ENCODE measurements at places on chromosomes 2 and 18. TPM values are rescaled to one million over a fixed set of nuclear protein-coding genes. Genes with fewer than 3 reads are reported as not detected.

Gene TMEM37
- 77.7 TPM for polyA plus RNA-seq

Gene GAD1
- not detected for polyA plus RNA-seq

Gene CFAP221
- polyA plus RNA-seq: not detected

Gene SKA1
- polyA plus RNA-seq: 0.15 TPM

Gene FOXI3
- not detected for polyA plus RNA-seq

Gene RAX
- polyA plus RNA-seq: not detected

Gene UGT1A8
- not detected for polyA plus RNA-seq

Gene IL1R2
- polyA plus RNA-seq: 31.5 TPM

Gene CBLN2
- polyA plus RNA-seq: 0.04 TPM

Gene BCL2
- 16.2 TPM for polyA plus RNA-seq

Gene RTP5
- not detected for polyA plus RNA-seq

Gene NEB
- 0.42 TPM for polyA plus RNA-seq

Gene AGAP1
- 7.1 TPM for polyA plus RNA-seq

Gene TMEM150A
- 28.4 TPM for polyA plus RNA-seq

Gene EVX2
- not detected for polyA plus RNA-seq

Gene TDRD15
- not detected for polyA plus RNA-seq

Gene MEIS1
- polyA plus RNA-seq: 21.3 TPM

Gene NAT8
- polyA plus RNA-seq: not detected

Gene CABYR
- polyA plus RNA-seq: 0.90 TPM

Gene G6PC2
- not detected for polyA plus RNA-seq

Gene FSIP2
- polyA plus RNA-seq: 0.21 TPM

Gene SOCS6
- 4.5 TPM for polyA plus RNA-seq
